Activated naive CD8-positive, alpha-beta T cell treated with anti-CD3 and anti-CD28 coated beads, Interleukin-2, amount 10 ng/mL, durations not matched to agents 7 days and 5 days (primary cell): ENCODE measurements at places on chromosomes 3 and 15. TPM values are rescaled to one million over a fixed set of nuclear protein-coding genes. Genes with fewer than 3 reads are reported as not detected.

DNA sequence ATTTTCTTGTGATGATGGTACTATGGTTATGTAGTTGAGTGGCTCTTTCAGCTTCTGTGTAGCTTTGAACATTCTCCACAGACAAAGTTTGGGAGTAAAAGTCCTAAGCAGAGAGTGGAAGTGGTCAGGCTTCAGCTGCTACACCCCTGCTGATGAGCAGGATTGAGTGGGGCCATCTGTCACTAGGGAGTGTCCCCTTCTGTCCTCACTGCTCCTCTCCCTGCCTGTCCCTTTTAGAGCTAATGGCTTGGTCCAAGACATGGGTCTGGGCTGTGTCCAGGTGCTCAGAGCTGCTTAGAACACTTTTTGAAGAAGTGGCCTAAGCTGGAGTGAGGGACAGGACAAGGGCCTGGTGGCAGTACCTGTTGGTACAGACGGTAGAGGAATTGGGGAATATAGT is 15.1 kb downstream of the MYZAP start:
- DNase-seq: no peak
- H3K4me1 ChIP-seq: no peaks in the 10 kb centered on the region
- no peak overlapping the region for H3K4me3 ChIP-seq

- H3K4me1 ChIP-seq: peaks cover 1% of the 10 kb centered on the region
- no peaks in the 10 kb centered on the region for H3K36me3 ChIP-seq
- H3K27ac ChIP-seq: no peak overlapping the region
- no peaks in the 10 kb centered on the region for H3K27me3 ChIP-seq
- no peak overlapping the region for H3K4me3 ChIP-seq
- DNase-seq: no peak
Observed at GRCh38 chr3:139574026-139574947, 34.7 kb upstream of the RBP1 start.

GRCh38 chr15:70442616-70443321 is 320.6 kb downstream of the UACA start:
- H3K36me3 ChIP-seq: no peaks in the 10 kb centered on the region
- peaks cover 21% of the 10 kb centered on the region for H3K4me1 ChIP-seq
- H3K4me3 ChIP-seq: no peak overlapping the region
- H3K27me3 ChIP-seq: peaks cover 43% of the 10 kb centered on the region
- no peak overlapping the region for H3K27ac ChIP-seq

DNA sequence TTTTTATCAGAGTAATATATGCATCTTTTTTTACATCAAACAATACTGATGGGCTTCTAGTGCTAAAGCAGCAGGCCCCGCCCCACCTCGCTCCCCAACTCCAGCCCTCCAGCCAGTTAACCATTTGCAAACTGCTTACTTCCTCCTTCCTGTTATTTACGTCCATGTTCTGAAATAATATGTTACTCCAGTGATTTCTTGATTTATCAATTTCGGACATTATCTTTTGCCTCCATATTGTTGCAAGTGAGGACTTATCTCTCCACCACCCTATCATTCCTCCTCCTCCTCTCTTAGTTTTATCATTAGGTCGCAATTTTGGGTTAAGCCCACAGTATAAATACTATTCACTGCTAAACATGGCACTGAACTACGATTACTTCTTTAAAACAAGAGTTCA is 39.5 kb downstream of the ZNF710 start:
- H3K4me1 ChIP-seq: peaks cover 34% of the 10 kb centered on the region
- DNase-seq: no peak
- H3K27me3 ChIP-seq: no peaks in the 10 kb centered on the region
- H3K36me3 ChIP-seq: peaks cover 5% of the 10 kb centered on the region
- no peak overlapping the region for H3K4me3 ChIP-seq

GRCh38 chr15:75164625-75165350 is 36.9 kb upstream of the C15orf39 start:
- H3K27ac ChIP-seq: no peak overlapping the region
- H3K27me3 ChIP-seq: peaks cover 16% of the 10 kb centered on the region
- H3K4me3 ChIP-seq: no peak overlapping the region
- DNase-seq: no peak

DNA sequence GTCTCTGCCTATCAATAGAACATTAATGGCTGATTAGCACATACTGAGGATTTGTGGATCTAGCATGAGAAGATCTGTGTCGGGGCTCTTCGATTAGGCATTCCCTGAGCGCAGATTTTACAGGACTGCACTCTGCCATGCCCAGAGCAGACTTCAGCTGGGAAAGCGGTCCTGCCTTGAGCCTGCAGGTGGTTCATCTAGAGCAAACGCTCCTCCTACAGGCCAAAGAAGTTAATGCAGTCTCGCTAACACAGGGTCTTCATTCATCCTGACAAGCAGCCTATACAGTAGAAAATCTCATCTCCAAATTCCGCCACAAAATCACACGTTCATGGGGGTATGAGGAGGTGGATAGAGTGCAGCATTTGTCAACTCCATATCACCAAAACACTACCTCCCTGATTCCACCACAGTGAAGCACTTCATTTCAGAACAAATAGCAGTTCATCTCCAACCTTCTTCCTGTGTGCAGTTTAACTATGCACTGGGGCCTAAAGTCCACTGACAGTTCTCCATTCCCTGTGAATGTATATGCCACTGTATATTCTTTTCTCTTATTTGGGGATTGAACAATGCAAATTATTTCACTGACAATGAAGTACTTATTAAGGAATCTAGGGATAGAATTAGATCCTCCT is 405.8 kb downstream of the IGSF11 start:
- H3K27me3 ChIP-seq: no peaks in the 10 kb centered on the region
- DNase-seq: no peak
- H3K4me3 ChIP-seq: no peak overlapping the region
- no peak overlapping the region for H3K27ac ChIP-seq
- H3K36me3 ChIP-seq: no peaks in the 10 kb centered on the region
- no peaks in the 10 kb centered on the region for H3K4me1 ChIP-seq

- H3K27me3 ChIP-seq: no peaks in the 10 kb centered on the region
- no peak overlapping the region for H3K27ac ChIP-seq
- no peaks in the 10 kb centered on the region for H3K36me3 ChIP-seq
Observed at GRCh38 chr15:27928386-27928785, 170.7 kb downstream of the OCA2 start.

GRCh38 chr15:93201940-93202339 is 112.9 kb upstream of the RGMA start:
- peaks cover 29% of the 10 kb centered on the region for H3K27me3 ChIP-seq
- no peaks in the 10 kb centered on the region for H3K36me3 ChIP-seq
- H3K4me3 ChIP-seq: no peak overlapping the region

DNA sequence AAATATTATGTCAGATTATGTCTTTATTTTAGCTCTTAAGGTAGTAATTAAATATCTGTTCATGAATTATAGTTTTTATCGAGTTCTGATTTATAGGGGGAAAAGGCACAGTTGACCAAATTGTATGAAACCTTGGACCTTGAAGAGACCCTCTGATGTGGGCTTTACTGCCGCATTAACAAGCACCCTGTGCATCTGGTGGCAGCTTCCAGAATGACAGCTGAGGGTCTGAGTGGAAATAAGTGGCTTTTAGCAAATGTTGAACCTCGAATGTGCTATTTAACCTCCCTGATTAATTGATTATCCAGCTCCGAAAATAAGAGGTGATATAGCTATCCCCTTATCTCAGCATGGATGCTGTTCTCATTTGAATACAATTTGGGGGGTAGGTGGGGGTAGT is 87.0 kb downstream of the TMEM108 start:
- no peaks in the 10 kb centered on the region for H3K4me1 ChIP-seq
- DNase-seq: no peak
- no peaks in the 10 kb centered on the region for H3K36me3 ChIP-seq
- no peak overlapping the region for H3K27ac ChIP-seq

DNA sequence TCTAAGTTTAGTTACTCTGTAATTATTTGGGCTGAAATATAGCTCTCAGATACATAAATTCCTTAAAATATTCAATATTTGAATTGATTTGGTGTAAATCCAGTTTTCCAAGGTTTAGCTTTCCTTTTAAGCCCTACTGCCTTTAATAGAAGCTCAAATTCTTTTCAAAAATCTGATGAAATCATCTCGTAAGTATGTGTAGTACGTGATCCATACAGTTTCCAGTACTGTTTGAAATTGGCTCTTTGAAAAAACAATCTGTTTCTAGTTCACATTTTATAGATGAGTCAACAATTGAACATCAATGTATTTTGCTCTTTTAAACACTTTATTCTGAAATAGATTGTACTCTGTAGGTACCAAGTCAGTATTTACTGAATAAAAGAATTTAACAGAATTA is 84.2 kb downstream of the LRRC49 start:
- H3K27me3 ChIP-seq: peaks cover 12% of the 10 kb centered on the region
- no peak for DNase-seq
- no peak overlapping the region for H3K4me3 ChIP-seq
- no peaks in the 10 kb centered on the region for H3K4me1 ChIP-seq
- H3K27ac ChIP-seq: no peak overlapping the region
- H3K36me3 ChIP-seq: no peaks in the 10 kb centered on the region

DNA sequence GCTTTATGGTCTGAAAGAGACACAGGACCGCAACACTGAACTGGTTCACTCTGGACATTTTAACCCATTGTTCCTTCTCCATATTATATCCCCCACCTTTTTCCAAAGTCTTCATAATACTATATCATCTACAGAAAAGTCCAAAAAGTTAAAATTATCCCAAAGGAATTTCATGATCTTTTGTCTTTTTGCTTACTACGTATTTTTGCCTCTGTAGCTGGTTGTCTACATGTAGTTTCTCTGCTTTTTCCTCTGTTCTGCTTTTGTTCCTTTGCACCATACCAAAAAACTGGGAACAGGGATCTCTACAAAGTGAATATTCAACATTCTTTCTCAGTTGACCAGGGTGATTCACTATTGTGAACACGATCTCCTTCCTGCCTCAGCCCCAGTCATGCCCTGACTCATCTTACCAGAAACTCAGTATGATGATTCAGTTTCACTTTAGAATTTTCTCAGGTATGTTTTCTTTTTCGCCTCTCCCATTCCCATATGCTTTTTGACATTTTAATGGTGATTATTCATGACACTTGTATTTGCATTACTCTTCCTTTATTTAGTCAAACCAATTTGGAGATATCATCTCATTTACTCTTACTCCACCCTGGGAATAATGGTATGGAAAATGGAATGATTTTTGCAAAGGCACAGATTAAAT is 14.5 kb downstream of the EMC4 start:
- H3K27ac ChIP-seq: peak overlapping the region; percentile 82
- peaks cover 16% of the 10 kb centered on the region for H3K4me1 ChIP-seq

- no peaks in the 10 kb centered on the region for H3K4me1 ChIP-seq
- no peak overlapping the region for H3K27ac ChIP-seq
- no peak for DNase-seq
- H3K27me3 ChIP-seq: no peaks in the 10 kb centered on the region
Observed at GRCh38 chr15:46280762-46281542, 646.1 kb downstream of the SQOR start.

GRCh38 chr15:63046917-63047760 is 4.6 kb downstream of the TPM1 start:
- H3K4me1 ChIP-seq: peaks cover 20% of the 10 kb centered on the region
- no peaks in the 10 kb centered on the region for H3K36me3 ChIP-seq
- H3K27ac ChIP-seq: no peak overlapping the region

GRCh38 chr15:72117486-72118016 is 399 bp downstream of the MYO9A start:
- H3K36me3 ChIP-seq: no peaks in the 10 kb centered on the region
- peak; percentile 80 for DNase-seq
- peak overlapping the region; percentile 88 for H3K4me3 ChIP-seq
- peaks cover 4% of the 10 kb centered on the region for H3K27me3 ChIP-seq

- H3K27ac ChIP-seq: no peak overlapping the region
- H3K27me3 ChIP-seq: no peaks in the 10 kb centered on the region
- H3K36me3 ChIP-seq: no peaks in the 10 kb centered on the region
- DNase-seq: no peak
- no peaks in the 10 kb centered on the region for H3K4me1 ChIP-seq
Observed at GRCh38 chr3:85605066-85605465, 646.3 kb downstream of the CADM2 start.

GRCh38 chr3:33722626-33723370 is 4.7 kb upstream of the CLASP2 start:
- H3K27me3 ChIP-seq: peaks cover 2% of the 10 kb centered on the region
- no peak overlapping the region for H3K27ac ChIP-seq
- H3K4me1 ChIP-seq: no peaks in the 10 kb centered on the region
- no peak overlapping the region for H3K4me3 ChIP-seq

DNA sequence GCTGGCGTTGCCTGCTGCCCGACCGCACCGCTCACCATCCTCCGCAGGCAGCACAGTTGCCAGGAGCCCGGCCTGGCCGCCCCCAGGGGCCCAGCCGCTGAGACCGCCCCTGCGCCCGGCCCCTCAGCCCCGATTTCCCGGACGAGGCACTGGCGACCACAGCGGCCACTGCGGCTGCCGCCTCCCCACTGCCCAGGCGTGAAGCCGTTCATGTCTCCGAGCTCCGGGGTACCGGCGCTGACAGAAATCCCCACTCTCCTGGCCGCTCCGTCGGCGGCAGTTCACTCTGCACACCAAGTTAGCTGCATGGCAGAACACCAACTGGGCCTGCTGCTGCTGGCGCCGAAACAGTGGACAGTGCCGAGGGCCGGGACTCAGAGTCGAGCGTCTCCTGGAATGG is 8.5 kb downstream of the SELENOT start:
- DNase-seq: no peak
- peaks cover 52% of the 10 kb centered on the region for H3K4me1 ChIP-seq
- no peak overlapping the region for H3K27ac ChIP-seq
- no peak overlapping the region for H3K4me3 ChIP-seq

DNA sequence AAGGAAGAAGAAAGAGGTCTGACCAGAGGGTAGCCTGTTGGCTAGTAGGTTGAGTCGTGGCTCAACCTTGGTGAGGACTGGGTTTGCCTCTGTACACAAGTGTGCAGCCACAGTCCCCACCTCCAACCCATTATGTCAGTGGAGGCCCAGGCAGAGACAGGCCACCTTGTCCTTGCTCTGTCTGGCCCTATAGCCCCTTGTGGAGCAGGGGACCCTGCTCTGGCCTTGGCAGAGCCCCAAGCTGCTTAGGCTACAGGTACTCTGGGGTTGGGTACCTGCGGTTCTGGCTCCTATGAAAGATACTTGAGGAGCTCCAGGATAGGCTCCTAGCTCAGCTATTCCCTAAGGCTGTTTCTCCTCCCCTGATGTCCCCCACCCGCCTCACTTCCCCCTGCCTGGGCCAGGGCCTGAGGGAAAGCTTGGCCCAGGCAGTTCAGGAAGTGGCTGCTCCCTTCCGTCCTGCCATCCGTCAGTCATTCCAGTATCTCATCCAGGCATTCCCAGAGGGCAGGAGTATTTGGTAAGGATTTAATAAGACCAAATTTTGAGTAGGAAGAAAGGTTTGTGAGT is 44.0 kb downstream of the FGD5 start:
- peak; percentile 14 for DNase-seq
- no peaks in the 10 kb centered on the region for H3K36me3 ChIP-seq
- no peaks in the 10 kb centered on the region for H3K4me1 ChIP-seq
- peaks cover 16% of the 10 kb centered on the region for H3K27me3 ChIP-seq

SCN5A gene
- 0.53 TPM for total RNA-seq

LRRC49 gene
- total RNA-seq: not detected

SELENOT gene
- total RNA-seq: 92.5 TPM

GHSR gene
- not detected for total RNA-seq

BHLHE40 gene
- total RNA-seq: 208 TPM

VPS39 gene
- 91.7 TPM for total RNA-seq

ERICH6 gene
- total RNA-seq: not detected
